ENCODE measurements at places on chromosomes 11 and 22.

GRCh38 chr22:44456661-44457412 lies 41.2 kb downstream of the RTL6 start:
- DNase-seq = no peak

GRCh38 chr22:18023509-18024275 lies 669 bp downstream of the MICAL3 start:
- DNase-seq = peak; percentile 5

DNA sequence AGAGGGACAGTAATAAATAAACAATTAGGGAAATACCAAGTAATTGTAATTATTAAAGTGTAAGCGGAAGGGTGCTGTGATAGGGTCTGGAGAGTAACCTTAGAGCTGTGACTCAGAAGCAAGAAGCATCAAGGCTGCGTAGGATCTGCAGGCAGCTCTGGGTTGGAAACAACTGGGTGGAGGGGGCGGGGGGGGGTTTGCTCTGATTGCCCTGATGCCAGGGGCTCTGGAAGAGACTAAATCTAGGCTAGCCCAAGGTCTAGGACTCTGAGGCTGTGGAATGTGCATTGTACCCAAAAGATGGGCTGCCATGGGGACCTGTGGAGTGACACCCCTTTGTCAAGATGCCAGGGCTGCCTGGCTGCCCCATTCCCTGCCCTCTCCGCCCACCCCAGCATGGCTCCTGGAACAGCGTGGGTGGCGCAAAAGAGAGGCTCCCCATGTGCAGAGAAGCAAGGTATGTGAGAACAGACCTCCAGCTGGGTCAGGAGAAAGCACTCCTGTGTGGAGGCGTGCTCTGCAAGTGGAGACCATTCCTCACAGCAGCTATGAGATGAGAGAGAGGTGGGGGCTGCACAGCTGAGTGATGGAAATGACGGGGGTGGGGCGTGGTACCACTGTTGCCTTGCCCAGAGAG lies 101.1 kb upstream of the CRYBB3 start:
- DNase-seq = no peak

DNA sequence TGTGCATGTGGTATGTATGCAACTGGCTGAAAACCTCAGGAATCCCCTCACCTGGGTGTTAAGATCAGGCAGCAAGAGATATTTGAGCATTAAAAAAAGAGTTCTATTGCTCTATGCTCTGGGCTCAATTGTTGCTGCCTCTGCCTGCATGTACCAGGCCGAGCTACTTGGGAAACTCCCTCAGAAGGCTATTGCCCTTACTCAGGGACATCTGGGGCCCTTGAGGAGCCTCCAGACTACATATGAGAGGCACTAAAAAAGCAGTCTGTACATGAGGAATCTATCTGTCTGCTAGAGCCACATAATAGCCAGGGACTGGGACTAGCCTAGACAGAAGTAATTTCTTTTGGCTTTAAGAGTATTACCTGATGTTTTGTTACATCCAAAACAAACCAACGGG lies 120.1 kb downstream of the SWAP70 start:
- DNase-seq = no peak

DNA sequence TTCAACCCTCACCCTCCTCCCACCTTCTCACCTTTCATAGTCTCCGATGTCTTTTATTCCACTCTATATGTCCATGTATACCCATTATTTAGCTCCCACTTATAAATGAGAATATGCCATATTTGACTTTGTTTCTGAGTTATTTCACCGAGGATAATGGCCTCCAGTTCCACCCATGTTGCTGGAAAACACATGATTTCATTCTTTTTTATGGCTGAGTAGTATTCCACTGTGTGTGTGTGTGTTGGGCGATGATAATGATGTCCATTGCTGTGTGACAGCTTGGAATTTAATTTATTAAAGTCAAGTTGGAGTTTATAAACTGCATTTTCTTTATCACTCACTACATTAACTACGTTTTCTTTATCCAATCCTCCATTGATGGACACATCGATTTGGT lies 3.2 kb upstream of the HINFP start:
- DNase-seq = no peak

DNA sequence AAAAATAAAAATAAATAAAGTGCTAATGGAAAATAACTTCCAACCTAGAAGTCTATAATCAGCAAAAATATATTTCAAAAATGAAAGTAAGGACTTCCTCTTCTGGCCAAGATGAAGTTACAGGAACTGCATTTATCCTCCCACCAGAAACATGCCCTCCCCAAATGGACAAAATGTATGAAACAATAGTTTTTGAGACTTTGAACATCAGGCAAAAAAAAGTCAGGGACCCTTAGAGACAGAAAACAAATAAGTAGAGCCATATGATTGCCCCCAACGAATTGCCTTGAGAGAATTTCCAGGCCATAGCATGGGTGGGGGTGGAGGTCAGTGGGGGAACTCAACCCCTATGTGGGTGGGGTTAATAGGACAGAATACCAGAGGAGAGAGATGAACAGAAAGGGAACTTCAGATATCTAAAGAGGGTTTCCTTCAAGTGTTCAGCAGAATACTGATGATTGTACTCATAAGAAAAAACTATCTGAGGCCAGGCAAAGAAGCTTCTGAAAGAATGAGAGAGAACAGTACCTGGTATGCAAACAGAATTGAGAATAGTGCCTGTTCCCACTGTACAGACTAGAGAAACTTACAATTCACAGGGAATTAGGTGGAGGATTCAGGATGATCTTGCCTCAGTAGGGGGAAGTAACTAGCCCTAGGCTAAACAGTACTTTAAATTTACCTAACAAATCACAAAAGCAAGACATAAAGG lies 26.6 kb upstream of the IL10RA start:
- DNase-seq = no peak

- DNase-seq = no peak
These were observed 17.4 kb downstream of the LSP1 start for GRCh38 chr11:1870326-1870696.

DNA sequence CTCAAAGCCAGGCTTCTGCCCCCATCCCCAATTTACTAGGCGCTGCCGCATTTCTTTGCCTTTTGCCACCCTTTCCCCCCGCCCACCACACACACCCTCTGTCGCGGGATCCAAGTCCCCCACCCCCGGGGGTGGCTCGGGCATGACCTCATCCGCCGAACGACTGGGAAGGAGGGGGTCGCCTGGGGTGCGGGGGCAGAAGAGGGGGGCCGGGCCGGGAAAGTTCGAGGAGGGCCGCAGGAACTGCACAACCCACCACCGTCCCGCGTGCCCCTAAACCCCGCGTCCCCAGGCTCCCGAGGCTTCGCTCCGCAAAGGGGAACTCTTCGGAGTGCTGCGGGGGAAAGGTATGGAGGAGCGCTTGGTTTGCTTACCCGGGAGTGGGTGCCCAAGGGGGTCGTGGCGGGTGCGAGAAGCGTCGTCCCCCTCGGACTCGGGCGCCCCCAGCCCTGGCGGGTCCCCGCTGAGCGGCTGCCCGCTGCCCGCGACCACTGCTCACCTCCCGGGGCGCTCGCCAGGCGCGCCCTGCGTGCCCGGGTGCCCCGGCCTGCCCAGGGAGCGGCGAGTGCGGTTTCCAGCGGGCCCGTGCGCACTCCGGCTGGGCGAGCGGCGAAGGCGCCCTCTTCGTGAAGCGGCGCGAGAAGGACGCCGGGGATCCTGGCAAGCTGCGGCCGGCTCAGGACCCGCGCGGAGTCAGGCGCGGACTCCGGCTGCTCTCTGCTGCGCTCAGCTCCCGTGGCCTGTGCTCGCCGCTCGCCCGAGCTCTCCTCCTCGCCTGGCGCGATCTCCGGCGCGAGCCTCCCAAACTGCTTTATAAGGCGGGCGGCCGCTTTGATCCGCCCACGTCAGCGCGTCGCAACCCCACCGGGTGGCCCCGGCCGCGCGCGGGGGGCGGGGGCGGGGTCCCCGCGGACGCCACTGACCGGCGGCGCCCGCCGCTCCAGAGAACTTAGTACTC lies 4.0 kb upstream of the WNT11 start:
- peak; percentile 25 for DNase-seq

DNA sequence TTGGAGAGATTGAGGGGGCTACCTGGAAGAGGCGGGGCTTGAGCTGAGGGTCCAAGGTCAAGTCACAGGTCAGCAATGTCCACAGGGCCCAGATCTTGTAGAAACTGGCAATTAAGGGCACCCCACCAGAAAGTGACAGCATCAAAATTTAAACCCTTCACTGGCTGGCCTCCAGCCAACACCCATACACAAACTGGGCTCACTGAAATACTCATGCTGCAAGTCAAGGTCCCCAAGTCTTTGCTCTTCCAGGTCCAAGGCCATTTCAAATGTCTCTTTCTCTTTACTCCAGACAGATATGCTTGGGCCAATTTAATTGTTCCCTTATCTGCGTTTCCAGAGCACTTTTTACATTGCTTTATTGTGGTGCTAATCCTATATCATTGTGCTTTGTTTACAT lies 36.4 kb downstream of the LMO2 start:
- DNase-seq = no peak

- no peak for DNase-seq
These were observed 68.8 kb downstream of the SPECC1L start for GRCh38 chr22:24339452-24339747.

DNA sequence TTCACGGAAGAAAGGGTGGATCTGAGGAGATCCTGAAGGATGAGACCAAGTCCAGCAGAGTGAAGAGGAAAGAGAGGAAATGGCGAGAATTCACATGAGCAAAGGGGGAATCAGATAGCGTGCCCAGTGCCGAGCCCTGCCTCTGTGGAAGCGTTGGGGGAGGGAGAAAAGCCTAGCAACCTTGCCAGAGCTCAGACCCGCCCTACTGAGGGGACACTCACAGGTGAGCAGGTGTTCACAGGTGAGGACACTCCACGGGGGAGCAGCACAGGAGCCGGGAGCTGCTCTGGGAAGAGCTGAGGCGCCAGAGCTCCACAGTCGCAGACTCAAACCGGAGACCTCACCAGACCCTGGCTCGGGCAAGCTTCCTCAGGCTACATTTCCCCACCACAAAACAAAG lies 56.2 kb downstream of the MICAL3 start:
- no peak for DNase-seq

- DNase-seq = no peak
These were observed 94.6 kb upstream of the CD82 start for GRCh38 chr11:44470854-44471253.
